Muscle of back (tissue), 13 donors: ENCODE measurements at places on chromosomes 16 and 17. TPM values are rescaled to one million over a fixed set of nuclear protein-coding genes. Genes with fewer than 3 reads are reported as not detected.

GRCh38 chr17:39996800-39997199 is 16.2 kb downstream of the PSMD3 start:
- no peak for DNase-seq

CXCL16 gene
- polyA plus RNA-seq: 3.3 TPM

KARS1 gene
- polyA plus RNA-seq: 128 TPM

- DNase-seq: no peak
Observed at GRCh38 chr17:19327031-19327783, 35.3 kb downstream of the B9D1 start.

DNA sequence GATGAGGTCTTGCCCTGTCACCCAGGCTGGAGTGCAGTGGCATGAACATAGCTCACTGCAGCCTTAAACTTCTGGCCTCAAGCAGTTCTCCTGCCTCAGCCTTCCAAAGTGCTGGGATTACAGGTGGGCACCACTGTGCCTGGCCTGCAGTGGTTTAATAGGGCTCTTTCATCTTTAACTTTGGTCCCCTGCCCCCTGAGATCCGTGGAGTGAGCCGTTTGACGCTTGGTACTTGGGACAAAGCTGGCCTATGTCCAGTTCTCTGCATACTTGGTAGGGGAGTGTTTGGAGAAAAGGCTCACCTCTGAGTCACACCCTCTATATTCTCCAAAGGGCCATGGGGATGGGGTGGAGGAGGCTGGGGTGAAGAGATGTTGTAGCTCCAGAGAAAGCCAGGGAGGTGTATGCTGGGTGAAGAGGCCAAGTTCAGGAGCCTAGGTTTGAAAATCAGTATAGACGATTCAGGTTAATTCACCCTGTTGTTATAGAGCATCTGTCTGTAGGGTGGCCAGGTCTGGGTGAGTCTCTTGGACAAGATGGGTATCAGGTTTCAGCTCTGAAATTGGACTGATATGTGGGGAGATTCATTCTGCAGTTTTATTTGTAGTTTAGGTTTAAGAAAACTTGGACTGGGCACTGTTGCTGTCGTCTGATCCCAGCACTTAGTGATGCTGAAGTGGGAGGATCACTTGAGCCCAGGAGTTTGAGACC is 17.6 kb downstream of the ABCC1 start:
- DNase-seq: no peak

KRTAP4-1 gene
- not detected for polyA plus RNA-seq

LGALS9B gene
- polyA plus RNA-seq: 0.26 TPM
